ENCODE measurements at places on chromosomes 5 and 9.
A peak's percentile ranks its signal among the peaks of the same experiment; 100 is the strongest.

DNA sequence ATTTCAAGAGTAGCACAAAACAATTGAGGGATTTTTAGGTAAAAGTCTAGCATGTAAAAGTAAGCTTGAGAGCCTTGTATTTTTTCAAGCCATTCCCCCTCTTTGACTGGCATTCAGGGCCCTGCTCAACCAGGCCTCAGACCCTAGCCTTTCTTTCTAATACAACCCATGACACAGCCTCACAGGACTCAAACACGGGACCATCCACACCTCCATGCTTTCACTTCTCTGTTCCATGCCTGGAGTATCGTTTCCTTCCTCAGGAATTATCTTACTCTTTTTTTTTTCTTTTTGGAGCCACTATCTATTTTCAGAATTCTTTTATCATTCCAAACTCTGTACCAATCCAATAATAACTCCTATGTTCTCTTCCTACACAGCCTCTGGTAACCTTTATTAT is 560.2 kb upstream of the CLINT1 start:
- DNase-seq: no peak

DNA sequence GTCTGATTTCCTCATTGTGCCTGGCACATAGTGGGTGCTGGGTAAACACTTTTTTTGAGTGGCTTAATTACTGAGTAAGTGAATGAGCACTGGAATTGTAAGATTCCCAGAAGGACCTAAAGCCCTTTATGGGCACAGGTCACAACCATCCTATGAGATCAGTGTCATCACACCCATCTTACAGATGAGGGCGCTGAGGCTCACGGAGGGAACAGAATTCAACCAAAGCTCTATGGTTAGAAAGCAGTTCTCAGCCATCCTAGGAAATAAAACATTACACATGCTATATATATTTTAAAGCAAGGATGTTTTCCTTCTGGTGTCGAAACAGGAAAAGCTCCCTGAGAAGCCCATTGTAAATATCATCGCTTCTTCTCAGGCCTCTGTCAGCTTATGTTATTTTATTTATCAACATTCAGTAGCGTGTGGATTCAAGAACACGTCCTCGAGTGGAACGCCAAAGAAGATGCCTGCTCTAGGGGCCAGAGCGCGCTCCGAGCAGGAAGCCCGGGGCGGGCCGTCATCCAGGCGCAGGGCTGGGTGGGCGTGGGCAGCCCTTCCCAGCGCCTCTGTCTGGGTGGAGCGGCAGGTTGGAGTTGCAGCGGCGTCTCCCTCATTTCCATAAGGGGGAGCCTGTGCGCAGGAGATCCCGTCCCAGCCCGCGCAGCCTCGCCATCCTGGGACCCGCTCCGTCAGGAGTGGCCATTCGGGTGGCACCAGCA is 155.8 kb upstream of the SMIM23 start:
- DNase-seq: peak; percentile 82

DNA sequence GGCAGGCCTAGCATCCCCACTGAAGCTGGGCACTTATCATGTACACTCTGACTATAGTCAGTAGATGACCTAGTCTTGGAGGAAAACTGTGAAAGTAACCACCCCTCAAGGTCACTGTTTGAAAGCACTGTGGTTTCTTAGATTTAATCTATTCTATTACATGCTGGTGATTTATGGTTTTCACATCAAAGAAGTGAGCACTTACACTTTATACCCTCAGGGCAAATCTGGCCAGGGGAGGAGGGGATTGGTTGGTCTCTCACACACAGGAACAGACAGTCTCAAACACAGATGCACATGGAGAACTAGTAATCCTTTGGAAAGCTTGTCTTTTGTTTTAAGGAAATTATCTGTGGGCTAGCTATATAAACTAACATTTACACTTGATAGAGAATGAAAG is 17.9 kb upstream of the SPIN1 start:
- peak; percentile 45 for DNase-seq

GRCh38 chr5:97563050-97563657 is 380.1 kb upstream of the RIOK2 start:
- DNase-seq: no peak

- DNase-seq: peak; percentile 94
These were observed 110.0 kb downstream of the LURAP1L start for GRCh38 chr9:12884736-12885395.

GRCh38 chr9:133928248-133928764 is 63.8 kb downstream of the VAV2 start:
- DNase-seq: no peak

GRCh38 chr5:103476811-103477210 is 85.8 kb downstream of the NUDT12 start:
- DNase-seq: no peak

DNA sequence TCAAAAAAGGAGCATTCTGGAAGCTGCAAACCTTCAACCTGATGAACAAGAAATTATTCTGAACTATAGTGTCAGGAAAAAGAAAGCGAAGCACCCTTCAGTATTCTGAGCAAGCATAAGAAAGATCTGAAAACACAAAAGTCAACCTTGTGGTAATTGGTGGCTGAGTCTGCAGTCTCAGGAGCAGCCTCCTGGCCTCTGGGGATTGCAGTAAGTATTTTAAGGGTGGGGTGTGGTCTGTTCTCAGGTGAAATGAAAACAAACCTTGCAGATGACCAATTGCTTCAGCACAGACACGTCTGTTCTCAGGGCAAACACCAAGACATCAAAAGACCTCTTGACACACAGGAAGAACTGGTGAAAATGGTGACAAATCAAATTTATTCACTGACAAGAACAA is 147.8 kb upstream of the RAPGEF1 start:
- DNase-seq: no peak

- DNase-seq: no peak
These were observed 161.7 kb upstream of the STK32A start for GRCh38 chr5:147073098-147073497.

DNA sequence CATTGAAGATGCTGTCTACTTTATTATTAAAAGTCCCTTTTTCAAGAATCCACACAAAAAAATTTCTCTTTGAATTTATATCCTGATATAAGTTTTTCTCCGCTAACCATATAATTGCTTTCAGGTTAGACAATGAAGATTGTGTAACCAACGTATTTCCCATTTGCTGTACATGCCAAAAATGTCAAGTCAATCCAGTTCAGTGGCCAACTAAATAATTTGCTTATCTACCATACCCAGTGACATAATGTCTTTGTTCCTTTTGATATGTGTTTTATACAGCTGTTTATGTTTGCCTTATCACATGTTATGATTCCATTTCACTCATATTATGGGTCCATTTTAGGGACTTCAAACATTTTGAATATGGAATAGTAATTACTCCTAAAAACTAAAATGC is 349.9 kb downstream of the EFNA5 start:
- no peak for DNase-seq

- DNase-seq: no peak
These were observed 25.0 kb downstream of the LPAR1 start for GRCh38 chr9:111013250-111013649.

- no peak for DNase-seq
These were observed 155.4 kb downstream of the RGS3 start for GRCh38 chr9:113618836-113619490.

DNA sequence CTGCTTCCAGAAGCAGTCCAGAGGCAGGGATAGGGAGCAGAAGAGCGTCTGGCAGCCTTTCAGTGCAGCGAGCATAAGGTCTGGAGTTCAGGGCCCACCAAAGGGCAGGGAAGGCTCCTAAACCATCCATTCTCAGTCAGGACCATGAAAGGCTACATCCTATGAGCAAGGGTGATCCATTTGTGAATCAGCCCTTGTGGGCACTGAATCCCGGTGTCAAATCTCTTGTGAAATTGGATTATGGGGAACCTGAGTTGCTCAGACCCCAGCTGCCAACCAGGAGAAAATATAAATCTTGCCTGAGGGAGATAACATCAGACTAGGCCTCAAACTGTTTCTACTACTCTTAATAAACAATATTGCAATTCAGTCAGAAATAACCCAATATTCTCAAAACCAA is 204.4 kb downstream of the SYK start:
- peak; percentile 50 for DNase-seq

- no peak for DNase-seq
These were observed 105.1 kb upstream of the SGCD start for GRCh38 chr5:156221816-156222215.

- no peak for DNase-seq
These were observed 7.3 kb upstream of the SPATA24 start for GRCh38 chr5:139410993-139411828.

DNA sequence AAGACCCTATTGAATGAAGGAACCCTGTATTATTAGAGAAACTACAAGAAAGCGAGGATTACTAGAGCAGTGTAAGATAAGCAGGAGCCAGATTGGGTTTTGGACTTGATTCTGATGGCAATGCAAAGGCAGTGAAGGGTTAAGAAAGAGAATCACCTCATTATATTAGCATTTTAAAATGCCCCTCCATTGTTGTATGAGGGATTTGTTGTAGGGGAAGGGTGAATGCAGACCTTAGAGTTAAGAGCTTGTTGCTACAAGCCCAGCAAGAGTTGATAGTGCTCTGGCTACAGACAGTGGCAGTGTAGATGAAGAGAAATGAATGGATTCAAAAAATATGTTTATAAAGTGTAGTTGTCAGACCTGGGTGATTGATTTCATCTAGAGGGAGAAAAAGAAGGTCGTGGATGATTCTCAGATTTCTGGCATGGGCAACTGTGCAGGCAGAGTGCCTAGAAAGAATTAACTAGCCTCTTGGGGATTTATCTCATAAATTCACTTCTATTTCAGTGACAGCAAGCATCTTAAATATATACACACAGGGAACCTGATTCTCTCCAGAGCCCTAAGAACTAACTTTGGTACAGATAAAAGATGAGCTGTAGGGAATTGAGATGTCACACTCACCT is 344.8 kb downstream of the ARRDC3 start:
- DNase-seq: no peak

- no peak for DNase-seq
These were observed 45.0 kb downstream of the SLC6A7 start for GRCh38 chr5:150234576-150235499.

GRCh38 chr5:160155017-160155750 is 35.9 kb upstream of the PWWP2A start:
- DNase-seq: no peak

GRCh38 chr5:174172152-174172551 is 126.6 kb downstream of the NSG2 start:
- DNase-seq: no peak

DNA sequence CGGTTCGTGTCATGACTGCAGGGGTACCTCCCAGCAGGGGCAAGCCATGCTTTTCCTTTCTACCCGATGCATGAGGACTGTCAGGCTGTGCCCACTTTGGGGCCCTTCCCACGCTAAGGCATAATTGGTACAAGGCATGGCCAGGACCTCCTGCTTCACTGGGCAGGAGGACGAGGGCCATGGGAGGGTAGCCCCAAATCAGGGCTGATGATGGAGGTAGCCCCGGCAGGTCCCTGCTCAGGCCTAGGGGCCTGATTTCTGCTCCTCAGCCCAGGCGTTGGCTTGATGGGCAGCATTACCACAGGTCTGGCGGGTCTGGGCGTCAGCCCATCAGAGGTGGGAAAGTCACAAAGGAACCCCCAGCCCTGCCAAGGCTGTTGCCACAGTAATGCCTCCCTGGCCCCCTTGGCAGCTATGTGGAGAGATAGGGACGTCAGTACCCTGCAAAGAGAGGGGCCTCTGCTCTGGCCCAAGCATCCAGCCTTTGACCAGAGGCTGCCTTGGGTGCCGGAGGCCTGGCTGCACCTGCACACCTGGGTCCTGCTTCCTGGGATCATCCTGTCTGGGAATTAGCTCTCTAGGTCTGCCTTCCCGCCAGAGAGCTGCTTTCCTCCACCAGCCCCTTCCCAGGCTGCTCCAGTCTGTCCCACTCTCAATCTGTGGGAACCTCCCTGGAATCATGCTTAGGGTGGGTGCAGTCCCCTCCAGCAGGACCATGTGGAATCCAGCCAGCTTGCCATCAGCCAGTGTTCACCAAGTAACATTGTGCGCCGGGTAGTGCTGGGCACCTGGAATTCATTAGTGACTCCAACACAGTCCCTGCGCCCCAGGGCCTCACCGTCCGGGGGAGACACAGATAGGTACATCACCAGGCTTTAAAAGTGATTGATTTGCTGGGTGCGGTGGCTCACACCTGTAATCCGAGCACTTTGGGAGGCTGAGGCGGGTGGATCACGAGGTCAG is 15.4 kb downstream of the TSPAN17 start:
- DNase-seq: no peak

- no peak for DNase-seq
These were observed 5.5 kb downstream of the SLC25A2 start for GRCh38 chr5:141298376-141298775.

DNA sequence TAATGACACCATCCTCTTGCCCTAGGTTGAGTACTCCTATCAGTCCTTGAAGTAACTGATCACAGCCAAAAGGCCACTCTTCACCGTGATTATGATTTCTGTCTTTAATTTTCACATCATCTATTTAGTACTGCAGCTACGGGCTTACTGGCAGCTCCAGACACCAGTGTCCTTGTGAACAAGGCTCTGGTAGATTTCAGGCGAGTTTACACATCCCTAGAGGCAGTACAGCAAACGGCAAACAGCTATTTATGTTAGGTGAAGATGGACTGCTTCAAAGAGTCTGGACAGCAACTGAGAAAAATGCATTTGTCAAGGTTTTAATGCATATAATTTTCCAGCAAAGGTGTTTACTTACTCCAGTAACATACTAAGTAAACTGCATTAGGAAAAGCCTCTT is 396.9 kb downstream of the KDM4C start:
- DNase-seq: no peak

DNA sequence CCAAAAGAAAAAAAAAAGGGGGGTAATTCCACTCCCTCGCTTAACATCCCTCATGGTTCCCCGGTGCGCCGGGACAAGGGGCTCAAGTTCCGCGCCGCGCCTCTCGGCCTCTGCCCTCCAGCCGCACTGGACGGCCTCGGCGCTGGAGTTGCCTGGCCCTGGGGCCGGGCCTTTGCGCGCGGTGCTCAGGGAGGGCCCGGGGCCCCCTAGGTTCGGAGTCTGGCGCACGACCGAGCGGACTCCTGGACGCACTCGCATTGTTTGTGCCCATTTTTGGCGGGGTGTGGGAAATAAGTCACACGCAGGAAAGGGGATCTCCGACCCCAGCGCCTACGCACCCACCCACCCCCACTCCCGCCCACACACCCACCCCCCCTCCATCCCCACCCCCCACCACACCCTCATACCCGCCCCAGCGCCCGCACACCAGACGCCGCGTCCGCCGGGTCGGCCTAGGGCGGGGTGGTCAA is 381 bp downstream of the MED22 start:
- DNase-seq: peak; percentile 58
